ENCODE measurements at places on chromosomes 4 and X.

DNA sequence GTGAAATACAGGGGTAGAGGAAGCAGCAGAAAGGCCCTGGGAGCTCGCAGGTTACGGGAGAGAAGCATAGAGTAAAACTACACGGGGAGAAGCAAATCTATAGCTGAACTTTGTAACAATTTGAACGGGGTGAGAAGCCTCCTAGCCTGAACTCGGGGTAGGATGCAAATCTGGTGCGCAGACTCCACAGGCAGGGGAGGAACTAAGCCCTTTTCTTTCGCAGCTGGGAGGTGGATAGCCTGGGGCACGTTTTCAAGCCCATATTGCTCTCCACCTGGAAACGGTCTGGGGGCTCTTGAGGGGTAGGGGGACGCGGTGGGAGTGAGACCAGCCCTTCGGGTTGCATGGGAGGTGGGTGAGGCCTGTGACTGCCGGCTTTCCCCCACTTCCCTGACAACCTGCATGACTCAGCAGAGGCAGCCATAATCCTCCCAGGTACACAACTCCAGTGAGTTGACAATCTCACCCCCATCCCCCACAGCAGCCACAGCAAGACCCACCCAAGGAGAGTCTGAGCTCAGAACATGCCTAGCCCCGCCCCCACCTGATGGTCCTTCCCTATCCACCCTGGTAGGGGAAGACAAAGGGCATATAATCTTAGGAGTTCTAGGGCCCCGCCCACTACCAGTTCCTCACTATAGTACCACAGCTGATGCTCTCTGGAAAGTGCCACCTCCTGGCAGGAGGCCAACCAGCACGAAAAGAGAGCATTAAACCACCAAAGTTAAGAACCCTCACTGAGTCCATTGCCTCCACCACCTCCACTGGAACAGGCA, 29.9 kb downstream of the SOWAHB start:
- DNase-seq: no peak

DNA sequence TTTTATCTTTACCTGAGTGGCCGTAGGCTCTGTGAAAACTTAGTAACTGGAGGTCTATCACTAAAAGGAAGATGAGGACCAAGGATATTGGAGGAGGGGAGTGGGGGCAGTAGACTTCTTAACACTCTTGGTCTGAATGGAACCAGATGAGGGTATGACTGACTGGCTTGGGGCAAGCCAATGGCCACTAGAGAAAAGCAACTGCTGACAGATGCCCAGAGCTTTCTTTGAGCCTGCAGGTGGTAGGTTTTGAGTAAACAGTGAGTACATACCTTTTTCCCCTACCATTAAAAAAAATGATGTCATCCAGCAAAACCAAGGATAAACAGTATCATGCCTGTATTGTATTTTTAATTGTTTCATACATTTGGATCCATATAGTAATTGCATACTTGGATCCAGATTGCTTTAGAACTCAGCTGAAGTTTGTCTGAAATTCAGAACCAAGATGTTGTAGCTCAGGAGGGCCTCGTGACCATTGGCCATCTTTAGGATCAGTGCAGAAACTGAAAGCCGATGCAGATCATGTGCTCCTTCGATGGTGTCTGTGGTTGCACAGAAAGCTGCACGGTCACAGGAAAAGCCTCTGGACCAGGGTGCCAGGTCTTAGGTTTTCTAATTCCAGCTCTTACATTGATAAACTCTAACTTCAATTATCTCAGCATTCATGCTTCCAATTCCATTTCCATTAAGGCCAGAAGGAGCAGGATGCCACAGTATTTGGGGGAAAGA, 131.0 kb downstream of the PDGFRA start:
- DNase-seq: no peak

DNA sequence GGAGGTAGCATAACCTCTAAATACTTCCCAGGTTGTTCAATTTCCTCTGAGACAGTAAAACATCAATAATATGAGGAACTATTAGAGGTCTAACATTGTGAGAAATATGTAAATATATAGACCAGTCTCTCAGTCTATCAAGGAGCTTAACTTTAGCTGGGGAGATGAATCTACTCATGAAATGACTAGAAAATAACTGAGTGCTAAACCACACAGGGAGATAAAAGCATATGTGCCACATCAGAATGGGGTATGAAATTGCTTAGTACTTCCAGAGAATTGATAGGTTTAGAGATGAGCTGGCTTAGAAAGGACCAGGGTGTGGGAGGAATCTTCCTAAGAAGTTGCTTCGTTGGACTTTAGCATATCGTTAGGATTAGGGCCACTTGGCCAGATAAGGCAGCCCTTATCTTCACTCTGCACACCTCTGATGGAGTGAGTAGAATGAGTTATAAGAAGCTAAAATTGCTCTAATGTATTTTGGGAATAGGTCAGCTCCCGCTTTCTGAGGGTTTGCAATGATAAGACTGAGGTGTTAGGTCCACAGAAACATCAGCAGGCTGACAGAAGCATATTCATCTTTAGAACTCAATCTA, 299.2 kb downstream of the UNC5C start:
- no peak for DNase-seq

GRCh38 chrX:150483356-150483985, 85.0 kb upstream of the MTM1 start:
- DNase-seq: no peak

GRCh38 chr4:7708981-7709380, 230.7 kb downstream of the AFAP1 start:
- DNase-seq: no peak
